ENCODE measurements at places on chromosomes 11 and 22. TPM values are rescaled to one million over a fixed set of nuclear protein-coding genes. Genes with fewer than 3 reads are reported as not detected.

DNA sequence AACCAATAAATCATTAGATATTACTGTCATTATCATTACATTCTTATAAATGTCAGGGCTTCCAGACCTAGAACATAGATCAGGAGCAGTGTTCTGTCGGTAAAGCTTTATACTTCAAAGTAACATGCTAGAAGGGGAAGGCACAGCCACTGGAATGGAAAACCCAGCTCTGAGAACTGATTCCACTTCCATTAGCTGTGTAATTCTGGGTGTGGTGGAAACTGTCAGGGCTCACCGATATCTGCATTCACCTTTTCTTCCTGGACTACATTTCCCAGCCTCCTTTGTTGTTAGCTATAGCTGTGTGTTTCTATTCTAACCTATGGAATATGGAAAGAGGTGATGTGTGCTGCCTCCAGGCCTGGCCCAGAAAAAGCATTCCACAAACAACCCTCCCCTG lies 585.8 kb downstream of the BUD13 start:
- H3K36me3 ChIP-seq = no peaks in the 10 kb centered on the region
- peaks cover 4% of the 10 kb centered on the region for H3K27me3 ChIP-seq
- no peak for DNase-seq
- H3K4me3 ChIP-seq = no peak overlapping the region
- H3K27ac ChIP-seq = no peak overlapping the region

The GRM5 gene
- 0.28 TPM for total RNA-seq

DNA sequence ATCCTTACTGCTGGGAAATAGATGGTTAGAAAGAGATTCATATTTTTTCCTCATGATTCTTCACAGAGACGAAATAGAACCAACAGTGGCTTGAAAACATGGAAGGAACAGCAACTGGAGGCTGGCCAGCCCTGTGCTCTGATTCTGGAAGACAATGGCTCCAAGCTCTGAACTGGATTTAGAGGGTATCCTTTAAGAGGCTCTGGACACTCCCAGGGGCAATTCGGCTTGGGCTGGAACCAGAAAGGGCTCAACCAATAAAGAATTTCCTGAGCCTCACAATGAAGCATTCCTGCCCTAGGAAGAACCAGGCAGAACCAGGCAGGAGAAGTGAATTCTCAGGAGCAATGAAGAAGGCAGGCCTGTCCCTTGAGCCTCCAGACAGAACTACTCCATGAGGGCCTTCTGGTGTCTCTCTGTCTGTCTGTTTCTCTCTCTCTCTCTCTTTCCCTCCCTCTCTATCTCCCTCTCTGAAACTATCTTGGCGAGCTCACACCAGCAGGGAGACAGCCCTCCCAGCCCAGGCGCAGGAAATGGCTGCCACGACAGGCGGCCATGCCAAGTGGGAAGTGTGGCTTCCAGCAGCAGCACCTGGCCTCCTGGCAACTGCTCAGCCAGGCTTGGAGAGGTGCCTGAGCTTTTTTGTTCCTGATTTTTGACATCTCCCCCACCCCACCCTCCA lies 93.3 kb downstream of the RCN1 start:
- peaks cover 2% of the 10 kb centered on the region for H3K27me3 ChIP-seq
- H3K36me3 ChIP-seq = no peaks in the 10 kb centered on the region
- H3K4me1 ChIP-seq = no peaks in the 10 kb centered on the region

GRCh38 chr22:40535642-40536041 lies 100.9 kb downstream of the MRTFA start:
- DNase-seq = no peak
- peaks cover 9% of the 10 kb centered on the region for H3K36me3 ChIP-seq
- H3K27ac ChIP-seq = no peak overlapping the region
- peak overlapping the region; percentile 79 for H3K4me3 ChIP-seq

- H3K4me1 ChIP-seq = peaks cover 12% of the 10 kb centered on the region
- H3K27me3 ChIP-seq = no peaks in the 10 kb centered on the region
- no peaks in the 10 kb centered on the region for H3K36me3 ChIP-seq
- no peak for DNase-seq
- no peak overlapping the region for H3K27ac ChIP-seq
Measured at GRCh38 chr11:82720267-82721065, 13.2 kb downstream of the FAM181B start.

- no peak overlapping the region for H3K27ac ChIP-seq
- H3K36me3 ChIP-seq = no peaks in the 10 kb centered on the region
- DNase-seq = no peak
- H3K27me3 ChIP-seq = no peaks in the 10 kb centered on the region
- H3K4me1 ChIP-seq = peaks cover 3% of the 10 kb centered on the region
- no peak overlapping the region for H3K4me3 ChIP-seq
Measured at GRCh38 chr11:15750535-15751308, 605.6 kb downstream of the SOX6 start.

The SLC22A12 gene
- not detected for total RNA-seq

The PARVB gene
- 105 TPM for total RNA-seq

The BBOX1 gene
- not detected for total RNA-seq

DNA sequence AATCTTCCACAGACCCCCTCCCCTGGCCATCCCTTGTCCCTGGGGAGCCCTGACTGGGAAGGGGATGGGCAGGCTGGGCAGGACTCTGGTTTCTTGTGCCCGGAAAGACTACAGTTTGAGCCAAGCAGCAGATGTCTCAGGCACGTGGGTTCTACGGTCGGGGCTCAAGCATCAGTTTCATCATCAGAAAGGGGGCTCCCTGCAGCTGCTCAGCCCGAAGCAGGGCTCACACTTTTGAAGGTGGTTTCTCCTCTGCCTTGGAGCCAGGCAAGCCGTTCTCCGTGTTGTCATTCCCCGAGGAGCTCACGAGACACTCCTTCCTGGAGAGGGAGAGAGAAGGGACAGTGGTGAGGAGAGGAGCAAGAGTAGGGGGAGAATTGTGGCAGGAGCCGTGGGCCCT lies 15.8 kb downstream of the SCN4B start:
- H3K27ac ChIP-seq = no peak overlapping the region
- H3K27me3 ChIP-seq = peaks cover 7% of the 10 kb centered on the region
- H3K4me1 ChIP-seq = peaks cover 7% of the 10 kb centered on the region
- no peak overlapping the region for H3K4me3 ChIP-seq

DNA sequence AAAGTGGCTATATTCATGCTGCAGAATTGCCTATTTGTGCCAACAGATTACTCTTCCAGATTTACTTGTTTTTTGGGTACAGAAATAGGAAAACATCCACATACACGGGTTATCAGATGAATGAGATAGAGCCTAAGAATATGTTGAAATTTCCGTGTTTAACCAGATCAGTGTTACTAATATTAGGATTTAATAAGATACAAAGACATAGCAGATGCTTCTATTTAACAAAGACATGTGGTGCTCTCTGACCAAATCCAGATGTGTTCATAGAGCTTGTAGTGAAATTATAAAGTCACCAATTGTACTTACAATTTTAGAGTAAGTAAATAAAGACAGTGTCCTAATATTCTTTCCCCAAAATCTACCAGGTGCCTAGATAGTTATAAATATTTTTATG lies 208.0 kb downstream of the CASP12 start:
- H3K4me3 ChIP-seq = no peak overlapping the region
- H3K4me1 ChIP-seq = peaks cover 28% of the 10 kb centered on the region

DNA sequence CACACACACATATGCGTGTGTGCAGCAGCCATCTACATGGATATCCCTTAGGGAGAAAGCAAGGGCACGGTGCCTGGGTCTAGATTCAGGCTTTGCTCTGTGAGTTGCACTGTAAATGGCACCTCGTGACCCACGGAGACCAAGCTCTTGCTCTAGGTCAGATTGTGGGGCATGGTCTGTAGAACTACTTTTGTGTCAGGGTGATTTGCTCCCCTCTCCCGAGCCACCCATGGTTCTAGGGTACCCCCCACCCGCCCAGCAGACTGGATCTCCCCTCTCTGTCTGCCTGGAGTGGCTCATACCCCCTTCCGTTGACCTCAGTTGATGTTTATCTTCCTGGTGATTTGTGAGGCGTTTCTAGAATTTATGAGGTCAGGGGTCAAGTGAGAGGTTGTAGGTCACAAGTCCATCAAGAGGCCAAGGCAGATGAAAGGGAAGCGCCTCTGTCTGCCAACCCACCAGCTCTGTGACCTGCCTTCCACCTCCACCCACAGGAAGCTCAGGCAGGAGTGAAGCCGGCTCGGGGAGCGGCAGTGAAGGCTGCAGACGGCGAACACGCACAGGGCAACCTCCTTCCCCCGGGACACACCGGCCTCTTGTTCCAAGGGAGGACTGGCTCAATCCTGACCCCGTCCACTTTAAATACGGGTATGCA lies 76.2 kb upstream of the TTLL12 start:
- peaks cover 17% of the 10 kb centered on the region for H3K36me3 ChIP-seq
- H3K4me3 ChIP-seq = no peak overlapping the region
- no peak overlapping the region for H3K27ac ChIP-seq
- no peaks in the 10 kb centered on the region for H3K27me3 ChIP-seq

DNA sequence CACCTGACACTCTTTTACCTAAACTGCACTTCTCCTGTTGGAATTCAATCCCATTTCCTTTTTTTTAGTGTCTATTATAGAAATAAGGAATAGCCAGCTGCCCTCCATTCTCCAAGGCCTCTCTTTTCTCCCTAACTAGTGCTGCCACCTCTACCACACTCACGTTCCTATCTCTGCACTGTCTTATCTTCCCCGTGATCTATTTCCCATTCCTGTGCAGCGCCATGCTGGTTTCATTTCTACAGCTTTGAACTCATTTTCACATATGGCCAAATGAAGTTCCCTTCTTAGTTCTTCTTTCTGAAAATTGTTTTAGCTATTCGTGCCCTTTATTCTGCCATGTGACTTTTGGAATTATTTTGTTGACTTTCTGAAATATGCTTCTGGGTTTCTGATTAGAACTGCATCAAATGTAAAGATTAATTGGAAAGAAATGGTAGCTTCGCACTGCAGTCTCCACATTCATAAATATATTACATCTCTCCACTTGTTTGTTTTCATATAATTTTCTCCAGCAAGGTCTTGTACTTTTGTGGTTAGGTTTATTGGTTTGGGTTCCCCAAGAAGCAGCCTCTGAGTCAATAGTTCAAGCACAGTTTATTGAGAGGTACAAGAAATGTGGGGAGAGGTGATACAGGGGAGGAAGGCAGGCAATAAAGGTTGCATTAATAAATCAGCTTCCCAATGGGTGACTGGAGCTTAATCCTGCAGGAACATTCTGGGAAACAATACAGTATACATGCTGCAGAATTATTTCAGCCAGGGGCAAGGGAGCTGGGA lies 43.7 kb upstream of the DRD2 start:
- no peaks in the 10 kb centered on the region for H3K4me1 ChIP-seq
- H3K27ac ChIP-seq = no peak overlapping the region
- no peaks in the 10 kb centered on the region for H3K36me3 ChIP-seq
- no peak for DNase-seq

GRCh38 chr11:61586792-61587430 lies 6.0 kb upstream of the SYT7 start:
- H3K36me3 ChIP-seq = peaks cover 7% of the 10 kb centered on the region
- no peak for DNase-seq
- peaks cover 43% of the 10 kb centered on the region for H3K4me1 ChIP-seq
- peaks cover 12% of the 10 kb centered on the region for H3K27me3 ChIP-seq
- H3K27ac ChIP-seq = no peak overlapping the region
- H3K4me3 ChIP-seq = no peak overlapping the region

DNA sequence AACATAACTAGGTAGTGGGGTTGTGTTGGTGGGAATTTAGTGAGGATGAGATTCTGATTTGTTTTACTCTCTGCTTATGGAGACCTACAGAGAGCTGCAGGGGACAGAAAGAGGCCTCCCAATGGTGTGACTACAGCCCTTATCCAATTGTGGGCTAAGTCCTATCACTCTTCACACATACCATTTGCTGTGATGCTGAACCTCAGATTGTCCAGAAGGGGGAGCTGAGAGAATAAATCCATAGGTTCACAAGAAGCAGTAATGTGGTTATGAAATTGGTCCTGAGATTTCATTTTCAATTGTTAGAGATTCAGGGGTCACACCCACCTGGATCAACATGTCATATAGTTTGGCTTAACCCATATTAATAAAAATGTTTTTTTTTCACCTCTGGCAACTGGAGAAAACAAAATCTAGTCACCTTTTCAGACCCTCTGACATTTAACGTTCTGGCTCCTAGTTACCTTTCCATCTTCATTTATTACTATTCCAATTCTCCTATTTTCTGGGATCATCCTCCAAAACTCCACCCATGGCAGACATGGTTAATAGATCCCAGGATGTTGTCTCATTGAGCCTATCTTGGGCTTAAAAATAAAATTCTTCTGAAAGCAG lies 53.3 kb upstream of the PTPN5 start:
- H3K27me3 ChIP-seq = no peaks in the 10 kb centered on the region
- no peak for DNase-seq
- peaks cover 4% of the 10 kb centered on the region for H3K36me3 ChIP-seq
- H3K4me3 ChIP-seq = no peak overlapping the region
- no peak overlapping the region for H3K27ac ChIP-seq

The DCDC1 gene
- 0.44 TPM for total RNA-seq

DNA sequence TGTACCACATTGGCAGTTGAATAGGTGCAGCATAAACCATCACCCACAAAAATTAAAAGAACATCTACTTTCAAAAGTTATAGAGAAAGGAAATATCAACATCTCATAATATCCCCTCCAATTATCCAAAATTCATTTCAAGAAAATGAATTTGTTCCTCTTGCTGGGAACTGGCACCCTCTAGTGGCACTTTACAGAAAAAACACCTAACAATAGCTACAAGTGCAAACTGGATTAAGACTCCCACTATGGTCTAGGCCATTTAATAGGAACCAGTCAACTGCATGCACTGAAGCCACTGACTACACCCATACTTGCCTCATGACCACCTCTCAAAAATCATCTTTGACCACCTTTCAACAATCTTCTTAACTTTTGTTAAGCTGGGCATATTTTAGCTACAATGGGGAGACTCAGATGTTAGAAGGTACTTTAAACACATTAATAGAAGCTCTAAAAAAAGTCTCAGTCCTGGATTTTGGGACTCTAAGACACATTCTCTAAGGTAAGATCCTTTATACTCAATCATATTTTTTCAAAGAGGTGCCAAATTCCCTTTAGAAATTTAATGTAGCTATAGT lies 17.3 kb downstream of the TRAF6 start:
- H3K4me1 ChIP-seq = peaks cover 4% of the 10 kb centered on the region
- no peak overlapping the region for H3K27ac ChIP-seq
- H3K36me3 ChIP-seq = peaks cover 33% of the 10 kb centered on the region
- DNase-seq = peak; percentile 25

The ZNF74 gene
- 28.8 TPM for total RNA-seq

Data from endothelial cell (in vitro differentiated cells).